M059J (cell line): ENCODE measurements at places on chromosomes 3 and 15.

GRCh38 chr3:71127052-71127831 is 456.3 kb downstream of the FOXP1 start:
- no peak for DNase-seq

DNA sequence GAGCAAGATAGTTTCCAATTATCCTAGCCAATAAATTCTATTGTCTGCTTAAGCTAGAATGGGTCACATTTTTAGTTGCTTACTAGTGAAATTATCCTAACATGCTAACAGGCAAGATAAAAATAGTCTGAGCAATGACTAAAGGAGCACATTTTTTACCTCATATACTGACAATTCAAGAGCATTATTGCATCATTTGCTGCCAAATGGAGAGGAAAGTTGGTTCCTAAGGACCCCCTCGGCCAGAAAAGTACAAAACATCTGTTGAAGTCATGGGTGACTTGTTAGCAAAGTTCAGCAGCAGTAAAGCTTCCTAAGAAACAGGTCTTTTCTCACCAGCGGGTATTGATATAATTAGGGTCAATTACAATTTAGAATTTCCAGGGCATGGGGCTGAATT is 1001.0 kb downstream of the FHIT start:
- DNase-seq: no peak

GRCh38 chr3:34263101-34263621 is 464.7 kb downstream of the PDCD6IP start:
- no peak for DNase-seq

DNA sequence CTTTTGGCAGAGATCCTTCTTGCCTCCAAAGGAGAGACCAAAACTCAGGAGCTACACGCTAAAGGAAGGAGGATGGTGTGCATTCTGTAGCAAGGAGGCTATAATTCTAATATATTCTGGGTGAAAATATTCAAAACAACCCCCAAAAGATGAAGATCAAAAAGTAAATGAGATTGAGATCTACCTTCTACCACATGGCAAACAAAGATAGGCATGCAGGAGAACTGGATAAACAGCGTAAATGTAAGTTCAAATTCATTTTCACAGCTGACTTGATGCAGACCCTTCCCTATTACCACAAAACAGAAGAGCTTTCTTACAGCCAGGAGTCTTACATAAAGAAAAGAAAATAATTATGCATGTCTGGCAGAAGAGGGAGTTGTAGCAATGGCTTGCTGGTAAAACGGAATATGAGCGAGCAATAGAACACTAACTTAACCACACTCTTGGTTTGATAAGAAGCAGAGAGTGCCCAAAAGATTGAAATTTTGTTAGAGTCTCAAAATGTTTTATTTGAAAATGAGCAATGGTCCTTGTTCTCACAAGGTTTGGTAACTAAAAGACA is 272.7 kb downstream of the MECOM start:
- DNase-seq: peak; percentile 16

GRCh38 chr15:63050731-63051155 is 8.2 kb downstream of the TPM1 start:
- DNase-seq: peak; percentile 79

- no peak for DNase-seq
Measured at GRCh38 chr3:189229196-189229828, 57.5 kb downstream of the TPRG1 start.

- DNase-seq: no peak
Measured at GRCh38 chr3:58392181-58392580, 41.5 kb downstream of the PDHB start.

GRCh38 chr15:22263738-22264137 is 183.4 kb downstream of the OR4M2 start:
- DNase-seq: no peak
